ENCODE measurements at places on chromosomes 2 and 18.
A peak's percentile ranks its signal among the peaks of the same experiment; 100 is the strongest.

GRCh38 chr2:99775585-99775984 is 285.8 kb upstream of the REV1 start:
- no peak for DNase-seq

DNA sequence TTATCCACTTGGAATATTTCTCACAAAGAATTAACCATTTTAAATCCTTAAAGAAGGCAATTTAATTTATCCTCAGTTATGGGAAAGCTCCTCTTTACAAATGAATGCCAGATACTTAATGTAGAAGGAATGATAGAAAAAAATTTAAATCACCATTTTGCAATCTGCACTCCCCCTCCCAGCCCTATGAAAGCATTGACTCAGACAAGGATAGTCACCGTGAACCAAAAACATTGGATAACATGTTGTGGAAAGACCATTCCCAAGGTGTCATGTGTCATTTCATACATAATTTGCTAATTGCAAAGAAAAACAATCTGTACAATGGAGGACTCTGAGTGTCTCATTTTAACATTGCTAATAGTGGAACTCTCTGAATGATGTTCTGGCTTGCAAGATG is 421.0 kb downstream of the TXNL1 start:
- no peak for DNase-seq

GRCh38 chr2:129711816-129712675 is 267.4 kb upstream of the RAB6C start:
- no peak for DNase-seq

- DNase-seq = no peak
These were observed 22.2 kb downstream of the TNS1 start for GRCh38 chr2:217980591-217980990.

- DNase-seq = peak; percentile 34
These were observed 1.0 kb upstream of the HDAC4 start for GRCh38 chr2:239401881-239402233.

- DNase-seq = no peak
These were observed 88.5 kb downstream of the DYNAP start for GRCh38 chr18:54679318-54680149.

DNA sequence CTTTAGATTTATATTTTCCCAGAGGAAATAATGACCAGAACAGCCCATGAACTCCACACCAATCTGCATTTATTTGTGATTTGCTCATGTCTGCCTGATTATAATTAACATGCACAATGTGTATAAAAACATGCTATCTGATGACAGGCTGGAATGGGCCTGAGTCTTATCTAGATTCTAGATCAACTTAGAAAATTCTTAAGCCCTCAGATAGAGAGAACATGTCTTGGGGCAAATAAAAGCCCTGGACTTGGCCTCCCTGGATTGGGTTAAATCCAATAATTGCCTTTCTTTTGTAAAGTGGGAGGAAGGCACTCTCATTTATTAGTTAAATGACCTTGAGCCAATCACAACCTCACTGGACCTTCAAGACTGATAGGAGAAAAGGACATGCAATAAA is 61.8 kb downstream of the EVA1A start:
- no peak for DNase-seq

DNA sequence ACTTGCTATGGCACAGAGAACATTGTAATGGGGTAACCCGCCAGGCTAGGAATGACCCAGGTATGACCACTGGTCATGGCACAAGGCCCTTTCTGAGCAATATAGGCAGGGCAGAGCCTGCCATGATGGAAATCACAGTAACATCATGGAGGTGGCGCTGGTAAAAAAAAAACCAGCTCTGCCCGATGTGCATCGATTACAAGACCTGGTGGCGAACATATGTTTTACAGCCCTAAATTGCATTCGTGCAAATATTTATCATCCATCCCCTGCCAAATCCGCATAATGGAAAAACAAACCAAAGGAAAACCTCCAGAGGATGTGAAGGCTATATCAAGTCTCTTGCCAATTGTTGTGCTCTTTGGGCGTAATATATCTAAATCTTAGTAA is 60.6 kb downstream of the SEMA4F start:
- DNase-seq = no peak

DNA sequence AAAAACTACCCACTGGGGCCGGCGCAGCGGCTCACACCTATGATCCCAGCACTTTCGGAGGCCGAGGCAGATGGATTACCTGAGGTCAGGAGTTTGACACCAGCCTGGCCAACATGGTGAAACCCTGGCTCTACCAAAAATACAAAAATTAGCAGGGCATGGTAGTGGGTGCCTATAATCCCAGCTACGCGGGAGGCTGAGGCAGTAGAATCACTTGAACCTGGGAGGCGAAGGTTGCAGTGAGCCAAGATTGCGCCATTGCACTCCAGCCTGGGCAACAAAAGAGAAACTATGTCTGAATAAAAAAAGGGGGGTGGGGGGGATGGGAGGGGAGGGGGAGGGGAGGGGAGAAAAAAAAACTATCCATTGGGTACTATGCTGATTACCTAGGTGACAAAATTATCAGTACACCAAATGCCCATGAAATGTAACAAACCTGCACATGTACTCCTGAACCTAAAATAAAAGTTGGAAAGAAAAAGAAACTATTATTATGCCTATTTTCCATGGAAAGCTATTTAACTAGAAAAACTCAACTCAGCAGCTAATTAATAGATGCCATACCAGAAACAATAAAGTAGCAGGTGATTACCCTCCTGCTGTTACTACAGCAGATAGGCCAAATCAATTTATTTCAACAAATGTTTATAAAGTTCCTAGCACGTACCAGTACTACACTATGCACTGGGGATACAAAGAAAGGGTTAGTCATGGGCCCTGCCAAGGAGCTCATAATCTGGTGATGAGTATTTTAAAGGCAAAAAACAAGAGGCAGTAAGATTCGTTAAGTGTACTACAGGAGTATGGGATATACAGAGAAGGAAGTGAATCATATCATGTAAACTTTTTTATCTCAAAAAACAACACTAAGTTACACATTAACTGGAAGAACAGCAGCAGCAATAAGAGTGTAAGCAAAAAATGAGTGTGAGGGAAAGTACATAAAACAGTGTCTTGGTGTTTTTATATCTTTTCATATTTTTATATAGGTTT is 112.8 kb upstream of the SLC39A10 start:
- no peak for DNase-seq

- DNase-seq = no peak
These were observed 1124.9 kb upstream of the ZEB2 start for GRCh38 chr2:145644820-145645302.

Measured in stimulated activated CD4-positive, alpha-beta T cell treated with anti-CD3 and anti-CD28 coated beads, Interleukin-12 subunit alpha, Interleukin-12 subunit beta, amount 100 ng/mL, for 24 hours (primary cell).